ENCODE measurements at places on chromosomes 3 and 15.

DNA sequence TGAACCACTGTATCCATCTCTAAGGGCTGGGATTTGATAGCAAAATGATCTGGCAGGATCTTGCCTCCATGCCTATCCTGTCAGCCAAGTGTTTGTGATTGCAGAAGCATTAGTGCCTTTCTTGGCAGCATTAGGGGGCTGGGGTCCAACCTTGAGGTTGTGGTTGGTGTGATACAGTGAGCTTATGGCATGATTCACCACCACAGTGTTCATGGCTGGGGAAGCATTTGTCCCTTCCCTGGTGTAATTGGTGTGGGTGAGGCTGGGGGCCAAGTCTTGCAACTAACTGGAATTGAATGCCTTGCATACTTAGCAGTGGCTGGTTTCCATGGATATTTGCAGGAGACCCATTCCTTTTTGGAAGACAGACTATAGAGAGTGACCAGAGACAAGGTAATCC lies 271.0 kb upstream of the TBL1XR1 start:
- no peak for DNase-seq
- no peaks in the 10 kb centered on the region for H3K4me1 ChIP-seq
- H3K4me3 ChIP-seq = no peak overlapping the region

DNA sequence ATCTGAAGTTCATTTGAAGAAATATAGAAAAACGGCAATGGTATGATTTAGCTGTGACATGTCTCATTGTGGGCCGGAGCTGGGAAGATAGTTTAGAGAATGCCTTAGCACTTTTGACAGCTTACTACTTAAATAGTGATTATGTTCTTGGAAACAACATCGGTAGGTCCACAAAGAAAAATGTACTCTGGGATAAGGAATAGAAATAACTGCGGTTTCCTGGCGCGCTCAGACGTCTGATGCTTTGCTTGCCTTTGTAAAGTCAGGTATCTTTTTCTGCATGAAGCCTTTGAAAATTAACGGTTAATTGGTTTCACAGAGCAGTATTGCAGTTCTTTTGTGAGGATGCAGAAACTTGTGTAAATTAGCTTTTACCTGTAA lies 1.4 kb downstream of the USP3 start:
- no peaks in the 10 kb centered on the region for H3K27me3 ChIP-seq
- H3K27ac ChIP-seq = peak overlapping the region; percentile 94
- H3K4me3 ChIP-seq = peak overlapping the region; percentile 94
- peaks cover 72% of the 10 kb centered on the region for H3K4me1 ChIP-seq

- peaks cover 3% of the 10 kb centered on the region for H3K36me3 ChIP-seq
- H3K4me1 ChIP-seq = peaks cover 5% of the 10 kb centered on the region
- H3K27me3 ChIP-seq = peaks cover 10% of the 10 kb centered on the region
- H3K4me3 ChIP-seq = no peak overlapping the region
Measured at GRCh38 chr3:60101621-60102020, 1051.8 kb upstream of the CFAP20DC start.

- DNase-seq = no peak
- H3K4me3 ChIP-seq = no peak overlapping the region
- H3K27ac ChIP-seq = no peak overlapping the region
- H3K27me3 ChIP-seq = peaks cover 57% of the 10 kb centered on the region
- H3K4me1 ChIP-seq = no peaks in the 10 kb centered on the region
Measured at GRCh38 chr3:187456250-187456649, 88.1 kb downstream of the RTP4 start.

DNA sequence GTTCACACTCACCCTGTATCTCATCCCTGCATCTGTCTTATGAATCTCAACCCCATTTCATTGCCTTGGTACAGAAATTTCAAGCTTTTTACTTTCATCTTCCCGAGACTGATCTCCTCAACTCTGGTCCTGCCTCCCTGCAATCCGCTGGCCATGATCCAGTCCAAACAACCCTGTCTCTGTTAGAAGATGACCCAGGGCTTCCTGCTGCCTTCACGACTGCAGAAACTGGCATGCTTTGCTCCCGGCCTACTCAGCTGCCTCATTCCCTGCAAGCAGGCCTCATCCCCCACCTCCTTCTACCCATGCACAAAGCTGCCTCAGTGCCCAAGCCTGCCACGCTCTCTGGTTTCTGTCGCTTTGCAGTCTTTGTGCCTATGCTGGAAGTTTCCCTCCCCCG lies 12.4 kb downstream of the HES1 start:
- H3K27me3 ChIP-seq = peaks cover 55% of the 10 kb centered on the region
- H3K4me3 ChIP-seq = no peak overlapping the region
- no peaks in the 10 kb centered on the region for H3K4me1 ChIP-seq
- no peak for DNase-seq
- no peak overlapping the region for H3K27ac ChIP-seq

- H3K27ac ChIP-seq = no peak overlapping the region
- no peak for DNase-seq
Measured at GRCh38 chr3:100834332-100834731, 125.0 kb downstream of the TFG start.

GRCh38 chr15:48520376-48521155 lies 124.9 kb downstream of the FBN1 start:
- H3K4me3 ChIP-seq = no peak overlapping the region
- H3K36me3 ChIP-seq = no peaks in the 10 kb centered on the region
- H3K27me3 ChIP-seq = peaks cover 15% of the 10 kb centered on the region
- no peaks in the 10 kb centered on the region for H3K4me1 ChIP-seq
- no peak for DNase-seq

GRCh38 chr3:71984843-71985613 lies 200.1 kb upstream of the PROK2 start:
- peaks cover 2% of the 10 kb centered on the region for H3K36me3 ChIP-seq
- H3K4me3 ChIP-seq = no peak overlapping the region
- no peak for DNase-seq
- peak overlapping the region; percentile 2 for H3K27ac ChIP-seq
- H3K4me1 ChIP-seq = no peaks in the 10 kb centered on the region

DNA sequence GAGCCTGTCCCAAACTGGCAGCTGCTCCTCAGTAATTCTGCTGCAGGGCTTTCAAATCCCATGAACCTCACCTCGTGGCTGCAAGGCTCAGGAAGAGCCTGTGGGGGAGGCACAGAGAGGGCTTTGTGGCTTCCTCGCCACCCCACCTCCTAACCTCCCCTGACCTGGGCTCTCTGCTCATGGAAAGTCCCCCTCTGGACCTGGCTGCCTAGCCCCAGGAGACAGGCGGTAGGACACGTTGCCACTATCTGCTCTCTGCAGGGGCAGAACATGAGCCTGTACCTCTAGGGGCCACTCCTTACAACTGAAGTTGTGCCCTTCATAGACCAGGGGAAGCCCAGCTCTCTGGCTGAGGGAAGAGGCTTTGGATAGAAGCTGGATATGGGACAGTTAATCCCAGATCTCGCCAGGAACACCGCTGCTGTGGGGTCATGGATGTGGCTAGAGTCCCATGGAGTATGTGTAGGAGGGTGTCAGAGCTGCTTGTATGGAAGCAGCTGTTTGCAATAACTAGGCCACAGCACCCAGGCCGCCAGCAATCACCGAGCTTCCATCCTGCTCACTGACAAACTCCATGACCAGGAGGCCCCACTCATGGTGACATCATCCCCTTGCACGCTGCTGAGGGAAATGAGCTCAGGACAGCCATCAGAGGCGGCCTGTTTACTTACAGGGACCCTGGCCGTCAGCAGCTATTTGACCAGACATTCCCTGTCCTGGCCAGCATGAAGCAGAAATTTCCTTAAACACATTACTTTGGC lies 34.0 kb upstream of the CILP start:
- H3K27ac ChIP-seq = no peak overlapping the region
- H3K27me3 ChIP-seq = no peaks in the 10 kb centered on the region
- no peak overlapping the region for H3K4me3 ChIP-seq
- DNase-seq = no peak
- H3K4me1 ChIP-seq = no peaks in the 10 kb centered on the region

DNA sequence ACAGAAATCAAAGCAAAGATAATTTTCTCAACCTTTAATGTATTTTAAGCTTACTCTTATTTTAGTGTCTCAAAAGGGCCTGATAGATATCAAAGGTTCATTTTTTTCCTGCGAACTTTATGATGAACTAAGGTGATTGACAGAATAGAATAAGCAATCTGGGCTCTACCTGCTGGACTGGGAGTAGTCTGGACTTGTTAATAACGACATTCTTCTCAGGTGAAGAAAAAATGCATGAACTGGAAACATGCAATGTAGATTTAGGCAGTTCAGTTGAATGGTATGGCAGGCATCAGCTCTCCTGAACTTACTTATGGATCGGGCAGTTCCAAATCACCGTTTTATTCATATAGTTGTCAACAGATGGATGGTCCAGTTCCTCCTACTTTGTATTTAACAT lies 189.7 kb upstream of the ZBTB20 start:
- no peak overlapping the region for H3K27ac ChIP-seq
- no peak overlapping the region for H3K4me3 ChIP-seq
- DNase-seq = no peak
- no peaks in the 10 kb centered on the region for H3K27me3 ChIP-seq

Measured in effector memory CD8-positive, alpha-beta T cell (primary cell).